Cerebellar cortex (tissue), 1 donor: ENCODE measurements at places on chromosomes 7 and 10.

DNA sequence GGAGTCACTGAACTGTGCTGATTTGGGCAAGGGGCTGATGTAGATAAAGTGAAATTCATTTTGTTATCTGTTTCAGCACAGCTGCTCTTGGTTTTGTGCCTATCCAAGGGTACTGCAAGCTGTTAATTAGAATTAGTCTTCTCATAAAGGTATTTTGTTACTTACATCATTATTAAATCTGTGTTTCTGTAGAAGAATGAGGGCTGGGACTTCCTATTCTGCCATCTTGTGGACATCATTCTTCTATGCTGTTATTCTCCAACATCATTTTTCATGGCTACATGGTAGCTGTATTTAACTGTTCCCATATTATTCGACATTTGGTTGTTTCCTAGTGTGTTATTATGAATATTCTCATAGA lies 76.2 kb upstream of the CCDC71L start:
- peak; percentile 36 for DNase-seq

GRCh38 chr10:60149003-60149402 lies 240.7 kb downstream of the ANK3 start:
- DNase-seq: no peak

- DNase-seq: no peak
Measured at GRCh38 chr10:90862908-90863514, 5.2 kb upstream of the HTR7 start.

DNA sequence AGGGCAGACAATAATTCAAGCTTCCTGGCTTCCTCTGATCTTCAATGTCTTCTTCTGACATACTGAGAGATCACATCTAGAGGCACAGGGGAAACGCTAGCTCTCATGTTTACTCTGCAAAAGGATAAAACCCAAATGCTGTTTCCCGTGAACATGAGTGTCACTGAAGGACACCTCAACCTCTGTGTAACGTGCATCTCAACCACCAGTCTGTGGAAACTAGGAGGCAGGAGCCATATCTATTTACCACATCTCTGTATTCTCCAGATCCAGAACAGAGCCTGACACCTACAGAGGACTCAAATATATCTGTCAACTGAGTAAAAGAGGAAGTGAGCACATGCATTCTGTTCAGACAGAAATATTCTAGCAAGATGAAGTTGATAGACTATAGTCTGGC lies 140.3 kb upstream of the TARP start:
- no peak for DNase-seq

- no peak for DNase-seq
Measured at GRCh38 chr10:98269435-98269912, 1.5 kb upstream of the LOXL4 start.

DNA sequence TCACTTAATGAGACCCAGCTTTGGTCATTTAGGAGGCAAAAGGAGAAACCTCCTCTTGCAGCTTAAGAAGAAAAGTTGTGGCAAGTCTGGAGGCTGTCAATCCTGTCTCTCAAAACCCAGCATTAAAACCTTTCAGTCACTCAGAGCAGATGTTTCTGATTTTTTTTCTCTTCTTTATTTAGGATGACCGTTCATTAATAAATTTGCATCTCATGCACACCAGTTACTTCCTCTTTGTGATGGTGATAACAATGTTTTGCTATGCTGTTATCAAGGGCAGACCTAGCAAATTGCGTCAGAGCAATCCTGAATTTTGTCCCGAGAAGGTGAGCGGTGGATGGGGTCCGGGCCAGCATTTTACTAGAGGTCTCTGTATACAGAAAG lies 32.0 kb downstream of the TMEM248 start:
- DNase-seq: no peak
